ENCODE measurements at places on chromosomes 5 and 9.

GRCh38 chr9:114001410-114001685 is 76.8 kb downstream of the AMBP start:
- DNase-seq = no peak

- DNase-seq = no peak
These were observed 77.5 kb downstream of the CEMIP2 start for GRCh38 chr9:71690689-71691435.

DNA sequence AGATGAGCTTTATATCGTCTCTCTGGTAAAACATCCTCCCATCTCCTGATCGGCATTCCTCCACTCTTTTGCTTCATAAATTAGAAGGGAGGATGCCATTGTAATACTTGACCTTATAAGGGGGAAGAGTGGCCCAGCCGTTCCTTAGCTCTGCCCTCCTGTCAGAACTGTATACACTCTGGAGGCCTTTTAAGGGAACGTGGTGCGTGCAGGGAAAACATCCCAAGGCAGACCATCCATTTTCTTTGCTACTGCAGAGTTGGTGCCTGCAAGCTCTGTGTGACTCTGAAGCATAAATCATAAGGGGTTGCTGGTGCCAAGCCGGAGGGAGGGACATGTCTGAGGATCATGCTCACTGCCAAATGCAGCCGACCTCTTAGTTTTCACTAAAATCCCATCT is 90.4 kb downstream of the PGM5 start:
- no peak for DNase-seq

DNA sequence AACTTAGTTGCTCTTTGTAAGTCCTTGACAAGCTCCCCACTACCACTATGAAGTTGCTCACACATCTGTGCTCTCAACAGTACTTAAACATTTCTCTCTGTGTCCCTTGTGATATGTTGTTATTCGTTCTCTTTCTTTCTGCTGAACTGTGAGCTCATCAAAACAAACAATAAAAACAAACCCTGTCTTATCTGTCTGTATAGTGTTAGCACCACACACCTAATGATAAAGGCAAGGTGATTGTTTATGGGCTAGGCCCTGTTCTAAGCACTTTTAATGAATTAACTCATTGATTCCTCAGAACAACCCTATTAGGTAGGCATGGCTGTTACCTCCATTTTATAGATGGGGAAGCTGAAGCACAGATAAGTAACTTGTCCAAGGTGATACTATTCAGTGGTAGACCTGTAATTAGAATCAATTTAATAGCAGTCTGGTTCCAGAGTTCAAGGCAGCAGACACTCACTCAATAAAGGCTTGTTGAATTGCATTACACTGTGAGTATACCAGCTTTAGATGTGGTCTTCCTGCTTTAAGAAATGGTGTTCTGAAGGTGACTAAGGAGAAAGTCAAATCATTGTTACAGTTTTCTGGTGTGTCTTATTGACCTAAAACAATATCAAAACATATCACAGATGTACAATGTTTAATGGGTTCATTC is 153.6 kb upstream of the ELL2 start:
- DNase-seq = no peak

DNA sequence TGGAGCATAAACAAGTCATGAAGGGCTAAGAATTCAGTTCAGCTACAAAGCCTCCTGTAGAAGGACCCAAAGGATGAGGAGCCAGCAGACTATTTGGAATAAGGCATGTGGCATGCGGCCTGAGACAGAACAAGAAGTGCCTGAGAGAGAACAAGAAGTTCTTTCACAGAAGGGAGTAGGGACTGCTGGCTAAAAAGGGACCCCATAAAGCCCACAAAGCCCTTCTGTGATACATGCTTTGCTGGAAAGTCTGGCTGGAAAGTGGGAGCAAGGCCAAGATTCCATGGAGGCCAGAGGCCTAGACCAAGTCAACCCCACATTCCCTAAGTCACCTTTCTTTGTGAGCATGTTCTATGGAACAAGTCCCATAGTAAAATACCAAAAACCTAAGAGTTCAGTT is 35.9 kb upstream of the UBAP2 start:
- no peak for DNase-seq

DNA sequence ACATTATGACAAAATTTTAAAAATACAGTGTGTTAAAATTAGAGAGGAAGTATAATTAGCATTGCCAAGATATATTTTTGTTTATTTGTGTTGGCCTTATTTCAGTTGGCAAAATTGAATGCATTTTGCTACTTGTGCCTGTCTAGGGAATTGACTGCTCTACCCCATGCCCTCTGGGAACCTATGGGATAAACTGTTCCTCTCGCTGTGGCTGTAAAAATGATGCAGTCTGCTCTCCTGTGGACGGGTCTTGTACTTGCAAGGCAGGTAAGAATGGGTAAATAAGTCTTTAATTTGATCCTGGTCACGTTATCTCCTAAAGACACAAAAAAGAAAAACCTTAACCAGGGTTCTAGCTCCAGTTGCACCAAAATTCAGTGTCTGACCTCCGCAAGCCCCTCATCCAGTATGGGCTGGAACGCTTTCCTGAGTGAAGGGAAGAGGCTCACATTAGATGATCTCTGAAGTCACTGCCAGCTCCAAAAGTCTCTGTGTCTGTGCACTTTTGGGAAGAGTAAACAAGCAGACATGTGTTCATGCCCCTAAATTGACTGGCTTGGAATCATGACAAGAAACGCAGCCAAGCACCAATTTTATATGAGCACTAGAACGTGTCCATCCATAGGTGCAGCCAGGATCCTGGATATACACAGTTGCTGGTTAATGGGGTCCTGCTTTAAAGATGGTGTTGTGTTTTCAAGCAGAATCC is 98.3 kb upstream of the PRRC1 start:
- no peak for DNase-seq

DNA sequence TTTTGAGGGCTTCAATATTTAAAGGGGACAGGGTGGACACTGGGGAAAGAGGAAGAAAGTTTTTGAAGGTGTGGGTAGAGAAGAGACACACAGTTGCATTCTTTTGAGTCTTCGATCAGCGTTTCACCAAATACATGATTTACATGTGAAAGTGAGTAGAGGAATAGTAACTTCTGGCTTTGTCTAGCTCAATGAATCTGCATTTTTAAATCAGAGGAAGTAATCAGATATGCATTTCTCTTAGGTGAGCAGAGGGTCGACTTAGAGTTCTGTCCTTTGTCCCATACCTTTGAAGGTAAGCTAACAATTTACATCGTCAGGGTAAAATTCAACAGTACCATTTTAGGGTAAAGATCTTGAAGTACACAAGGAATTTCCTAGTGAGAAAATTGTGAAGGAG is 406.4 kb upstream of the ZNF462 start:
- DNase-seq = no peak

- peak; percentile 48 for DNase-seq
These were observed 580 bp downstream of the ERAP1 start for GRCh38 chr5:96807075-96807654.

DNA sequence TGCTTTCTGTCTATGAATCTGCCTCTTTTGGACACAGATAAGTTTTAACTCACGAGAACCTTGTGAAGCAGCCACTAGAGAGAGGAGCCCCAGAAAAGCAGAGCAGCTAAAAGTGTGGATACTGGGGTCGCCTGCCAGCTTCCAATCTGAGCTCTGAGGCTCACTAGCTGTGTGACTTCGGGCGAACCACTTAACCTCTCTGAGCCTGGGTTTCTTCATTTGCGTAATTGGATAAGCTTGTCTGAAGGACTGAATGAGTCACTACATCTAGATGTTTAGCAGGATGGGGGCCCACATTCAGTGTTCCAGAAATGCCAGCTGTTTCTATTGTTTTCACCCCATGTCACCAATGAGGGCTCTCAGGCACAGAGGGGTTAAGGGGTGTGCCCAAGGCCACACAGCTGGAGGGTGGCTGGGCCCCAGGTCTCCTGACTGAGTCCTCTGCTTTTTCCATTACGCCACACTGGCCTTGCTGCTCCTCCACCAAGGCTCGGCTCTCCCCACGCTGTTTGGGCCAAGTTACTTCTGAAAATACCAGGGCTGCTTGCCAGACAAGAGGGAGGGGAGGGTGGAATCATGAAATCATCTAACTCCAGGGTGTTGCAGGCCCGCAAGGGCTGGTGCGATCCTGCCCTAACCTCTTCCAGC is 36.2 kb downstream of the SH3PXD2B start:
- no peak for DNase-seq

DNA sequence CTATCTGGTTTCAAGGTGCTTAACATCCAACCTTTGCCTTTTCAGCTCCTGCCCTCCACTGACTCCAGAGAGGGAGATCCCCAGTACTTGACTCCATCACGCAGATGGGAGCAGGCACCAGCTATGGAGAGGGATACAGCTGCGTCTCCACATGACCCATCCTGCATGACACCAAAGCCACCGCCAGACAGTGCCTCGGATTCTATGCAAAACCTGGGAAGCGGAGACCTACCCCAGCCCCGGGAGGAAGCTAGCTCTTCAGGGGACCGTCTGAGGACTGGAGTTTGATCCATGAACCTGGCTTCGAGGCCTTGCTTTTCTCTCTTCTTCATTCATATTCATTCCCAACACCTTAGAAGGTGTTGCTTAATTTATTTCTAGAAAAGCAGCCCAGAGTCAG is 24.8 kb downstream of the HRH2 start:
- no peak for DNase-seq

DNA sequence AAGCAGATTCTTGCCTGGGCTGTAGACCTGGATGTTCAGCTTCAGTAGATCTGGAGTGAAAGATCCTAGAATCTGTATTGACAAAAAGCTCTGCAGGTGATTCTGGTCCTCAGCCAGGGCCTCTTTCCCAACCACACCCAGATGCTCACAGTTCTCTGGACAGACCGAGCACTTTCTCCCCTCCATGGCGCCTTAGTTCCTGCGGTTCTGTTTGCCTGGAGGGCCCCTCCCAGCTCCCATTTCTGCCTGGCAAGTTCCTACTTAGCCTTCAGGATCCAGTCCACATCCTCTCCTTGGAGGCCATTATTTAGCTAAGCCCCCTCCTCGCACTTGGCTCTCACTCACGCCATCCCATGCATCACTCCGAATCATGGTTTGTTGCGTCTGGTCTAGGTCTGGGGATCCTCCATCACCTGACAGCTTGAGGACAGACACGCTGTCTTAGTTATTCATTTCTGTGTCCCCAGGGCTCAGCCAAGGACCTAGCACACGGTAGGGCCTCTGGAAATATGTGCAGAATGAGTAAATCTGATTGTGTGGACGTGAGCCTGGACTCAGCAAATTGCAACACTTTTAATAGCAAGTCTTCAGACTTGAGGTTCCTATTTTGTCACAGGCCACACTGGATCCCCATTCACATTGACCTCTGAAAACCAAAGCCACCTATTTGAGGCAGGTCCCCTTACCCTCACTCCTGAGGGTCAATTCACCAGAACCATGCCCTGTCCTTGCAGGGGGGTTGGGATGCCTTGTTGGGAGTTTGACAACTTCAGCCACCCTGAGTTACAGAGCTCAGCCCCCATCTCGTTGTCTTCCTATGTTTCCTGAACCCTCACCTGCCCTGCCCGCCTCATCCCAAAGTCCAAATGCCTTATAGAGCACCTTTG is 50.7 kb downstream of the COL15A1 start:
- no peak for DNase-seq

DNA sequence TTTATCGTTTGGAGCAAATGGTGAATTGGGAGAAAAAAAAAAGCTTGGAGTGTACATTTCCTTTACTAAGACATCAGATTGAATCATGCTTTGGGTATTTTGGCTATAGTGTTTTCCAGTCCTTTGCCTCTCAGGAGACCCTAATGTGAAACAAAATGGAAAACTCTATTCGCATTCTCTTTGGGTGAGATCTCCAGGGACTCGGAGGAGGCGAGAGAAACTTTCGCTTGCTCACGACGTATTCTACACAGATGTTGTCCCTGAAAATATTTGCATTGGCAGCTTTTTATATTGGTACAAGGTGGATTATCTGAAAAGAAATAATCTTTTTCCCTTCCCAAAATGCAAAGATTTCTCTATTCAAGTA is 1240.1 kb upstream of the WWC1 start:
- no peak for DNase-seq

DNA sequence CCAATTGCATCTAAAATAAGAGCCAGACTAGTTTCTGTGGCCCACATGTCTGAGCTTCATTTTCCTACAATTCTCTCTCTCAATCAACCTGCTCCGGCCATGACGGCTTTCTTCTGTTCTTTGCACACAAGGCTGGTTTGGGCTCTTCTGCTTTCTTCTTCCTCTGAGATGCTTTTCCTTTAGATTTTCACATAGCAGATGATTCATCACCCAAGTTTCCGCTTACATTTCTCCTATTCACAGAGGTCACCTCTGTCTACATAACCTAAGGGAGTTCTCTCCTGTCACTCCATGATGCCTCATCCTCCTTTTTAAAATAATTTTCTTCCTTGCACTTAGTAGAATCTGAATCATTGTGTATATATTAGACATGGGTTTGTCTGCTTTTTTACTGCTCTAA is 334.6 kb upstream of the TUSC1 start:
- no peak for DNase-seq

GRCh38 chr5:54545796-54546195 is 28.2 kb downstream of the SNX18 start:
- DNase-seq = no peak

DNA sequence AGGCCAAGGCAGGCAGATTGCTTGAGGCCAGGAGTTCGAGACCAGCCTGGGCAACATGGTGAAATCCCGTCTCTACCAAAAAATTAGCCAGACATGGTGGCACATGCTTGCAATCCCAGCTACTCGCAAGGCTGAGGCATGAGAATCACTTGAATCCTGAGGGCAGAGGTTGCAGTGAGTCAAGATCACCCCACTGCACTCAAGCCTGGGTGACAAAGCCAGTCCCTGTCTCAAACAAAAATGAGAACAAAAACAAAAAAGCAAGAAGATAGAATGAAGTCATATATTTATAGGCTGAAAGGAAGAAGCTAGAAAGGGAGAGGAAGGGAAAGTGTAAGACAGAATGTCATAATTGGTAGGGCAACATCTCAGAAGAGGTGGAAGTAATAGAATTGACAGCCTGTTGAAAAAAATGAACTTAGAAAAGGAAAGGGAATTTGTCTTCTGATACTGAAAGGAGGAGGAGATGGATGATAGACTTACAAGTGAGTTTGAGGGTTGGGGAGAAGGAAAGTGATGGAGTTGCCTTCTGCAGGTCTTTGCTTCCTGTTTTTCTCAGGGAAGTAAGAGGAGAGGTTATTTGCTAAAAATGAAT is 32.2 kb downstream of the CARD6 start:
- DNase-seq = no peak

GRCh38 chr5:172502969-172503368 is 48.6 kb upstream of the SH3PXD2B start:
- DNase-seq = no peak

- no peak for DNase-seq
These were observed 189.9 kb downstream of the NSG2 start for GRCh38 chr5:174235221-174236011.

- no peak for DNase-seq
These were observed 393.8 kb downstream of the EBF1 start for GRCh38 chr5:158705901-158706300.

Data from activated naive CD4-positive, alpha-beta T cell treated with anti-CD3 and anti-CD28 coated beads for 36 hours (primary cell).